Stimulated activated CD4-positive, alpha-beta T cell treated with anti-CD3 and anti-CD28 coated beads, Interleukin-4, amount 100 ng/mL, for 4 hours (primary cell): ENCODE measurements at places on chromosomes 3 and 15.
A peak's percentile ranks its signal among the peaks of the same experiment; 100 is the strongest.

DNA sequence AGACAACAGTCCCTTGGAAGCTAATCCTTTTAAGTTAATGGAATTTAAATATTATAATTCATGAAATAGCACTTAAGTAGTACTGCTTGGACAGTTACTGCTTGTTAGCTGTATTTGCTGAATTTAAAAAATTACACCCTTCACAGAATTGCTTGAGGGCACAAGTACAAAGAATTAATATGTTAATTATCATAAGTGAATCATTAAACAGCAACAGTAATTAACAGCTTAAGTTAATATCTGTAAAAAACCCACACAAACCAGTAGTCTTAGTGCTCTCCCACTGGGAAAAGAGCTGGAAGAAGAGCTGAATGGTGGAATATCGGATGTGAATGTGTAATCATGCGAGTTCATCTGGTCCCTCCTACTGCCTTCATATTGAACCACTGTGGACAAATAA lies 232.0 kb downstream of the CD47 start:
- DNase-seq, result no peak

DNA sequence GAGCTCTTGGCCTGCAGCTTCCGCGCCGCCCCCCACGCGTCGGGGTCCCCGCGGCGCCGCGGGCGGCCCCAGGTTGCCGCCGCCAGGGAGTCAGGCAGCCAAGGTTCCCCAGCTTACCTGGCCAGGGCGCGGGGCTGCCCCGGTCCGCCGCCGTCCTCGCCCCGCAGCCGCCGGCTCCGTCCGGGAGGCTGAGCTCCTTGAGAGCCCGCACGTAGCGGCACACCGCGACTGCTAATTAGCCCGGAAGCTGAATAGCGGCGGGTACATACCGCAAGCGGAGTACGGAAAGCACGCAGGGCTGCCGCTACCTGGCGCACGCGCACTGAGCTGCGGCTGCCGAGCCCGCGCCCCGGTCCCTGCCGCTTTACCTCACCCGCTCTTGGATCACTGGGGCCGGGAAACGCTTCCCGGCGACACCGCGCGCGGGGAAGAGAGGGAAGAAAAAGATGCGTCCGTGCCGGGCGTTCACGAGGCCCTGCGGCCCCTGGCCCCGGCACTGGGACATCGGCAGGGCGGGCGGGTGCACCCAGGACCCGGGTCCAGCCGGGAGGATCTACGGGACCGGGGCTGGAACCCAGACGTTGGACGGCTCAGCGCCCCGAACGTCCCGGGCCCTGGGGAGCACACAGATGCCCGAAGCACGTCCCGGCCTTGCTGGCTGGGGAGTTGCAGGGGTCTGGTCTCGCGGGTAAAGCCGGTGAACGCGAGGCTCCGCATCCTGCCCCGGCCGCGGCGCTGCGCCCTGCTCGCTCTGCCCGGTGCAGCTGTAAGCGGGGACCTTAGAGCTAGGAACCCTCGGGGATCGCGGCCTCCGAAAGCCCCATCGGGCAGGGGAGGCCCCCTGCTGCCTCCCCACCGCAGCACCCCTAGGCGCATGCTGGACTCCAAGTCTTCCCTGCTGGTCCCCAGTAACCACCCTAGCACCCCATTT lies at the start of gene GOLGA8B:
TSS of gene GOLGA8B (minus strand) at position 253 of the 931 bp plus-strand sequence. CDS start 47,739 bp downstream, outside the sequence.
- DNase-seq, result peak; percentile 77

DNA sequence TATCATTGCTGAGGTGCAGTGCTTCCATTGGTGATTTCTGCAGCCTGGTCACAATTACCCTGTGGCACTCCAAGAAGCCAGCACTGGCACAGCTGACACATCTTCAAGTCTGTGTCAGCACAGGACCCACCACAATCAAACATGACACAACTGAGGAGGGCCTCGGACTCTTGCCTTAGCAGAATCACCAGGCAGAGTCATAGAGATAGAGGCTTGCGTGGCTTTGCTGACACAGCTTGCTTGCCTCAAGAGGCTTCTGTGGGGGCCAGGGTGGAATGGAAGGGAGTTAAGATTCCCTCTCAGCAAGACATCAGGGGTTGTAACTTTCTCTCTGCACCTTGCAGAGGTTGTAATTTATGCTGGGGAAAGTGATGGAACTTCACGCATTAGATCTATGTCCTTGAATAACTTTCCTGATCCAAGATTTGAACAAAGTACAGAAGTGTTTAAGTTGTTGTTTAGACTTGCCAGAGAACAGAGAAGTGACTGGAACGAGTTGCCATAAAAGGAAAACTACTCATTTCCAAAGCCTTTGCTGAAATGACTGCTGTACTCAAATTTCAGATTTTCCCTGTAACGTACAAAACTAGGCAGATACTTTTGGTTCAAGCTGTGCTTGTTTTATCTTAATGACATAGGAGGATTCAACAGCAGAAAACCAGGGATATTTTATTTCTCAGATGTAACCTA lies 170.7 kb downstream of the DIPK2A start:
- no peak for DNase-seq

DNA sequence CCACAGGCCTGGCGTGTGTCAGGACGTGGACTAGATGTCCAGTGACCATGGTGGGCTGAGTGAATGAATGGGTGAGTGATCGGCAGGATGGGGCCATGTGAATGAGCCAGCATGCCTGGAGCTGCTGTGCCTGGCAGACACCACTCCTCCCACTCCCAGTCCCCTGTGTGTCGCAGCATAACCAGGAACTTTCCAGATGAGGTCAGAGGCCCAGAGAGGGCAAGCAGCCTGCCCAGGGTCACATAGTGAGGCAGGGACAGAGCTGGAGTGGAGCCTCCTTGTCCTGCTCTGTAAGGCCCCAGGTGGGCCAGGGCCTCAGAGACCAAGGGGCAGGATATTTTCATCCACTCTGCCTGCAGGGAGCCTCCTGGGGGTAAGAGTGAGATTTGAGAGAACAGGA lies 6.4 kb downstream of the IQSEC1 start:
- no peak for DNase-seq

- no peak for DNase-seq
Observed at GRCh38 chr3:171462224-171462623, 2.0 kb upstream of the TNIK start.

DNA sequence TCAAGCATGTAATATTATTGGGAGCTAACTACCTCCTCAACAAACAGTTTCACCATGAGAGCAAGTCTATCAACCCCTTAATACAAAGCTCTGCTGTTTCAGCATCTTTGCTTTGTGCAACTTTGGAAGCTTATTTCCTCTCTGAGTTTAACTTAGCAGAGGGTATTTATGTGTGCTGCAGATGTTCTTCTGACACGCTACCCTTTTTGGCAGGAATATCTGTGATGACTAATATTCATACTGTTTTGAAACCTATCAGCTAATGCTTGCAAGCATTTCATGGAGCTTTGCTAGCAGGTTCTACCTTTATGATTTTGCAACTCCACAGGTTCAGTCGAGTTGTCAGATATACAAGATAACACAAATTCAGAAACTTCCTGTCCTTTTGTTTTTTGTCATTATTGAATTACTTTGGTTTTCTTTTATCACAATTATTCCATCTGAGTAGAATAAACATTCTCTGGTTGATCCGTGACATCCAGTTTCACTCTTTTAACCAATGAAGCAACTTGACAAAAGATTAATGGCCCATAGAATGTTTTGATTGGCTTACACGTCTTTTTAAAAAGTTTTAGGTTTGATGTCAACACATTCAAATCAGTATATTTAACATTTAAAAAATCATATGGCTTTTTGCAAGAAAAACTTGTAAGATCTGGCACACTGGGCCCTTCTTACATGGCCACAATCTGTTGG lies 1.7 kb upstream of the SLC9A9 start:
- no peak for DNase-seq

DNA sequence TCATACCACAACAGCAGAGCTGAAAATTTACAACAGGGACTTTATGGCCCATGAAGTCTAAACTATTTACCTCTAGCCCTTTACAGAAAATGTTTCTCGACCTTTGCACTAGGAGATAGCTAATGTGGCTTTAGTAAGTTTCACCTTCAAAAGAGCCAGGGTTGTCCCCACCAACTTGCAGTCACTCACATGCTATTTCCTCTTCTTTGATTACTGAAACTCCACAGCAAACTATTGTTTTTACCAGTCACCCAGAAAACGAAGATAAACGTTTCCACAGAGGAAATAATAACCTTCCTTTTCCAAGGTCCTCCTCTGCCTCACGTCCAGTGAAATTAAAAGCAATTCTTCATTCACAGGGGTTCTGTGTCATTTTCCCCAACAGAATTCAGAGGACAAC lies 48.2 kb downstream of the WWTR1 start:
- DNase-seq, result no peak
